Effector memory CD4-positive, alpha-beta T cell (primary cell): ENCODE measurements at places on chromosomes 3 and 15.

GRCh38 chr3:51568036-51568435 is 29.5 kb downstream of the RAD54L2 start:
- no peak for DNase-seq

GRCh38 chr3:420584-420983 is 224.0 kb downstream of the CHL1 start:
- DNase-seq, result no peak

DNA sequence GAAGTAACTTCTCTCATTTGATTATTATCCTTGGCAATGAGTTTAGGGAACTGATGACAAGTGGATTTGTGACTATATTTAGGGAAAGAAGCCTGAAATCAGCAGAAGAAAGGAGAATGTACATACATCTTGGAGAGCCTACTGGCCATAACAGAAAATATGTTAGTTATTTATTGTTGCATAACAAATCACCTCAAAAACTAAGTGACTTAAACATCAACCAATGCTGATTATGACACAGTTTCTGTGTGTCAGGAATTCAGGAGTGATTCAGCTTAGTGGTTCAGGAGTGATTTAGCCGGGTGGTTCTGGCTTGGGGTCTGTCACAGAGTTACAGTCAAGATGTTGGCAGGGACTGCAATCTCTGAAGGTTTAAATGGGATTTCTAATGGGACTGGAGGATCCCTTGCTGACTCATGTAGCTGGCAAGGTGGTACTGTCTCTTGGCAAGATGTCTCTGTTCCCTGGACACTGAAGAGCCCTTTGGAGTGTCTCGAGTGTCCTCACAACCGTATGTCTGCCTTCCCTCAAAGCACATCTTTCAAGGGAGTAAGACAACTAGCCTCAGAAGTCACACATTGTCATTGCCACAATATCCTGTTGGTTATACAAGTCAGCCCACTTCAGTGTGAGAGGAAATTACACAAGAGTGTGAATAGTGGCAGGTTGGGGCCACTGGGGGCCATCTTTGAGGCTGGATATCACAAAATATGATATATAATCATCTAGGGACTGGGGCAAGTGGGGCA is 248.9 kb downstream of the SV2B start:
- no peak for DNase-seq

- DNase-seq, result no peak
These were observed 106.0 kb downstream of the RYK start for GRCh38 chr3:134144694-134145093.

GRCh38 chr15:66654739-66655375 is 47.2 kb upstream of the SMAD6 start:
- no peak for DNase-seq

DNA sequence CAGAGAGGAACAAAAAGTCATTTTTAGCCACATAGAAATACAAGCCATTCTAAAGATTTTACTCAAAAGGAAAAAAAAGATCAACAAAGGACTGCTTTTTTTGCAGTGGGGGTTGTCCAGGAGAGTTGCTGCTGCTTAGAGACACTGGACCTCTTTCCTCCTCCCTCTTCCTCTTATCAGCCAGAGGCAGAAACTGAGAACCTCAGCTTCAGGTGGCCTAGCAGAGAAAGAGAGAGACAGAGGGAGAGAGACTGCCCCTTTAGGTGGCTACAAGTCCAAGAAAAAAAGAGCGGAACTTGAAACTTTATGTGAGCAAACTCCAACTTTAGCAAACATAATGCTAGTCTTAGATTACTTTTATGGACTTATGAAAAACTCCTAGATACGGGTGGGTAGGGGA is 54.2 kb downstream of the NPAP1 start:
- DNase-seq, result no peak

GRCh38 chr3:34947834-34948233 is 691.5 kb upstream of the ARPP21 start:
- DNase-seq, result no peak
